T-cell (primary cell): ENCODE measurements at places on chromosomes 11 and 22.

DNA sequence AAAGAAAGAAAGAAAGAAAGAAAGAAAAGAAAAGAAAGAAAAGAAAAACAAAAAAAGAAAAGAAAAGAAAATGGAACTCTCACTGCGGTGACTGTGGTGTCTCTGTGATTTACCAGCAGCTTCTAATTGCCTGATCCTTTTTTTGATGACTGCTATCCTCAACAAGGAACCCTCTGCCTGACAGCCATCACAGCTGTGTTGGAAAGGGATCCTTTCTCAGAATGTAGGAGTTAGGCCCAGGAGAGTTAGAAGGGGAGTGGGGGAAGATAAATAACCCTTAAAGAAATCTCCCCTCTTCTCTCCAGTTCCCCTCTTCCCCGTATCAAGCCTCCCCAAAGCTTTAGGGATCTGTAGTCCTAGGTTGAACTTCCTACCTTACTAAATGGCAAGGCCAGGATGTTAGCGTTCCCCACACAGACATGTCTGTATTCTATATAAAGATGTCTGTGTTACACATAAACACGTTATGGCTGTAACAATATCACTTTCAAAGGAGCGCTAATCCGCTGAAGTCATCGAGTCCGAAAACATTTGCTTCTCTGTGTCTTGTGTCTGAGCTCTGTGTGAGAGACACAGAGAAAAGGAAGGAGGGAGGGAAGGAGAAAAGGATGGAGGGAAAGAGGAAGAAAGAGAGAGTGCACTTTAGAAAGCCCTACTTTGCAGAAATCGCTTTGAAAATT, 26.8 kb upstream of the WT1 start:
- peaks cover 2% of the 10 kb centered on the region for H3K27me3 ChIP-seq
- H3K36me3 ChIP-seq: no peaks in the 10 kb centered on the region
- no peak for DNase-seq
- H3K27ac ChIP-seq: no peak overlapping the region
- H3K4me1 ChIP-seq: no peaks in the 10 kb centered on the region

DNA sequence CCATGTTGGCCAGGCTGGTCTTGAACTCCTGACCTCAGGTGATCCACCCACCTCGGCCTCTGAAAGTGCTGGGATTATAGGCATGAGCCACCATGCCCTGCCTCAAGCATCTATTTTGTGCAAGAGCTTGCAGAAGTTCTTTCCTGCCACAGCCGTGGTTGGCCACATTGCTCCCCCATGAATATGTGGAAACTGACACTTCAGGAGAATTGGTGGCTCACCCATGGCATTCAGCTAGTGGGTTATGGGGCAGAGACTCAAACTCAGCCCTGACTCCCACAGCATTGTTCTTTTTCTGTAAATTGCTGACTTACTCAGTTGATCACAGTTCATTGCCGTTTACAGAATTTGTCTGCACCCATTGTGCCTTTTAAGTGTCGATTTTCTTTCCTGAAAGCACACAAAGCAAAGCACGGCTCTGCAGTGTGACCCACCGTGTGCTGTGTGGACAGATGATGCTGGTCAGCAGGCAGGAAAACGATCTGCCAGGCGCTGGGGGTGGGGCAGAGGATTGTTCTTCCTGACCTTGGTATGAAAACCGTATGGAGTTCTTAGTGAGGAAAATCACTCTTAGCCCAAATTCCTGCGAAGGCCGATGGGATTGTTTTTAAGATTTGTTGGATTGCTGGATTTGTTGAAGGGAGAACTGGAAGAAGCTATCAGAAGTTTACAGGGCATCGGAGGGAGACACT, 115.6 kb downstream of the PTPRJ start:
- DNase-seq: no peak
- peaks cover 23% of the 10 kb centered on the region for H3K4me1 ChIP-seq
- no peaks in the 10 kb centered on the region for H3K27me3 ChIP-seq

- no peak overlapping the region for H3K27ac ChIP-seq
- H3K36me3 ChIP-seq: no peaks in the 10 kb centered on the region
- H3K27me3 ChIP-seq: peaks cover 11% of the 10 kb centered on the region
- no peak for DNase-seq
These were observed 94.7 kb upstream of the RASSF10 start for GRCh38 chr11:12914400-12914912.

- H3K36me3 ChIP-seq: no peaks in the 10 kb centered on the region
- no peak overlapping the region for H3K4me3 ChIP-seq
- H3K27me3 ChIP-seq: no peaks in the 10 kb centered on the region
- no peaks in the 10 kb centered on the region for H3K4me1 ChIP-seq
- no peak for DNase-seq
These were observed 449.6 kb downstream of the GUCY1A2 start for GRCh38 chr11:106568632-106569031.

- no peak overlapping the region for H3K4me3 ChIP-seq
- no peaks in the 10 kb centered on the region for H3K27me3 ChIP-seq
- no peaks in the 10 kb centered on the region for H3K36me3 ChIP-seq
- DNase-seq: no peak
- no peak overlapping the region for H3K27ac ChIP-seq
These were observed 171.5 kb upstream of the B3GAT1 start for GRCh38 chr11:134583397-134583990.

DNA sequence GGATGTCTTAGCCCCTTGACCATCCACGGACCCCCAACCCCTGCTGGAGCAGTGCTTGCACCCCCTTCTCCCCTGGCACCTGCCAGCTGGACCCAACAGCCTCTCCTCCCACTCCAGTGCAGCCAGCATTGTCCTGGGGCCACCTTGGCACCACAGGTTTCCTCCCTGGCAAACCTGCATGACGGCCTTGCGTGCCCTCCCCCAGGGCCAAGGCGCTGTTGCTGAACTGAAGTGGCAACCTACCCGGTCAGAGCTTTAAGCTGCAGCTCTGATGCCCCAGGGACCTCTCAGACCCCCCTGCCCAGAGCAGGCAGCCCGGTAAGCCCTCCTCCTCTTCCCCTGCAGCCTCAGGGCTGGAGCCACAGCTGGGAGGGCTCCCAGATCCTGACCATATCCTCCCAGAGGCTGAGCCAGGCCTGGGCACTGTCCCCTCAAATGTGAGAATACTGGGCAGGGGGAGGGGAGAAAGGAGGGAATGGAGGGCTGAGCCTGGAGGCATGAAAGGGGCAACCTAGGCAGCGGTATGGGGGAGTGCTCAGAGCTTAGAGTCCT, 1.8 kb upstream of the LRRC75B start:
- DNase-seq: no peak
- no peak overlapping the region for H3K27ac ChIP-seq
- no peak overlapping the region for H3K4me3 ChIP-seq
- H3K27me3 ChIP-seq: peaks cover 35% of the 10 kb centered on the region

GRCh38 chr22:47207846-47208554, 445.6 kb downstream of the TBC1D22A start:
- H3K27ac ChIP-seq: no peak overlapping the region
- H3K27me3 ChIP-seq: peaks cover 4% of the 10 kb centered on the region
- no peaks in the 10 kb centered on the region for H3K36me3 ChIP-seq
- DNase-seq: no peak
- no peaks in the 10 kb centered on the region for H3K4me1 ChIP-seq

DNA sequence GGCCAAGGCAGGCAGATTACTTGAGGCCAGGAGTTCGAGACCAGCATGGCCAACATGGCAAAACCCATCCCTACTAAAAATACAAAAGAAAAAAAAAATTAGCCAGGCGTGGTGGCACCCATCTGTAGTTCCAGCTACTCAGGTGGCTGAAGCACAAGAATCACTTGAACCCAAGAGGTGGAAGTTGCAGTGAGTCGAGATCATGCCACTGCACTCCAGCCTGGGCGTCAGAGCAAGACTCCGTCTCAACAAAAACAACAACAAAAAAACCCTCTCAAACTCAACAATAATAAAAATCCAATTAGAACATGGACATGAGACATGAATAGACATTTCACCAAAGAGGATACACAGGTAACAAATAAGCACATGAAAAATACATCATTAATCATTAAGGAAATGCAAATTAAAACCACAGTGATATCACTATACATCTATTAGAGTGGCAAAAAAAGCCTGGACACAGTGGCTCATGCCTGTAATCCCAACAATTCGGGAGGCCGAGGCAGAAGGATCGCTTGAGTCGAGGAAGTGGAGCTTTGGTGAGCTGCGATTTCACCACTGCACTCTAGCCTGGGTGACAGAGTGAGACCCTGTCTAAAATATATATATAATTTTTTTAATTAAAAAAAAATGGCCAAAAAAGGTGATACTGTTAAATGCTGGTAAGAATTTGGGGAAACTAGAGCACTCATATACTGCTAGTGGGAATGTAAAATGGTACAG, 12.7 kb upstream of the SEPTIN5 start:
- H3K27ac ChIP-seq: no peak overlapping the region
- no peaks in the 10 kb centered on the region for H3K4me1 ChIP-seq
- no peak overlapping the region for H3K4me3 ChIP-seq
- no peak for DNase-seq
- no peaks in the 10 kb centered on the region for H3K36me3 ChIP-seq

- peaks cover 3% of the 10 kb centered on the region for H3K27me3 ChIP-seq
- H3K4me1 ChIP-seq: no peaks in the 10 kb centered on the region
- H3K27ac ChIP-seq: no peak overlapping the region
- no peak overlapping the region for H3K4me3 ChIP-seq
These were observed 184.4 kb upstream of the NARS2 start for GRCh38 chr11:78759071-78759470.

GRCh38 chr11:8686325-8686724, 3.7 kb downstream of the RPL27A start:
- H3K27me3 ChIP-seq: no peaks in the 10 kb centered on the region
- no peak overlapping the region for H3K4me3 ChIP-seq
- H3K27ac ChIP-seq: no peak overlapping the region
- H3K4me1 ChIP-seq: peaks cover 31% of the 10 kb centered on the region
- H3K36me3 ChIP-seq: peaks cover 27% of the 10 kb centered on the region

DNA sequence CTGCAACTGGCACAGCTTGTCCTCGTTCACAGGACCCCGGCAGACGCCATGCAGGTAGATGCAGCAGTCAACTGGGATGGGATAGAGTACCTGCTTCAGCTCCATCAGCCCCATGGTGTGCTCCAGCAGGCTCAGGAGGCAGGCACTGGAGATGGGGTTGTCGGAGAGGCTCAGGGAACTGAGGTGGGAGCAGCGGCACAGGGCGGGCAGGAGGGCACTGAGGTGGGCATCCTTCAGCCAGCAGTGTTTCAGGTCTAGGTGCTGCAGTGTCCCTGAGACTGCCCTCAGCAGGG, 8.7 kb upstream of the TOP3B start:
- H3K4me1 ChIP-seq: no peaks in the 10 kb centered on the region
- H3K27me3 ChIP-seq: peaks cover 25% of the 10 kb centered on the region
- H3K4me3 ChIP-seq: no peak overlapping the region
- no peak overlapping the region for H3K27ac ChIP-seq

DNA sequence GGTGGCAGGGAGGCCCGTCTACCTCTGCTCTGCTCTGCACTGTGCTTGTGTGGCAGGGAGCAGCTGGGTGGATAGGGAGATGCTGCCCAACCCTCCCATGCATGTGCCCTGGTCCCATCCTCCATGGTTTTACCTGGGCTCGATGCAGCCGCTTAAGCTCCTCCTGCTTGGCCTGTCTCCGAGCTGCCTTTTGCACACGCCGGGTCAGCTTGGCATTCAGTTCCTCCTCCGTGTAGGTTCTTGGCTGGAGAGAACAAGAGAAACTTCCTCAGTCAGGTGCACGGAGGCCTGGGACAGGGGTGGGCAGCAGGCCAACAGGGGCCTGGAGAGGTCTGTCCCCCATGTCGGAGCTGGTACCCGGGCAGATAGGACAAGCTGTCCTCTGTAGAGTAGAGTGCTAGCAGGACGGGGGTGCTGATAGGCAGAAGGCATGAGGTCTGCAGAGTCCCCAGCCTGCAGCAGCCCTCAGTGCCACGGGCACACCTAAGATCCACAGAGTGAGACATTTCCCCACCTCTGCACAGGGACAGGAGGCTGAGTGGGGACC, 36.4 kb upstream of the BID start:
- H3K4me1 ChIP-seq: no peaks in the 10 kb centered on the region
- H3K36me3 ChIP-seq: no peaks in the 10 kb centered on the region
- no peak for DNase-seq
- H3K27ac ChIP-seq: no peak overlapping the region
- H3K27me3 ChIP-seq: no peaks in the 10 kb centered on the region

DNA sequence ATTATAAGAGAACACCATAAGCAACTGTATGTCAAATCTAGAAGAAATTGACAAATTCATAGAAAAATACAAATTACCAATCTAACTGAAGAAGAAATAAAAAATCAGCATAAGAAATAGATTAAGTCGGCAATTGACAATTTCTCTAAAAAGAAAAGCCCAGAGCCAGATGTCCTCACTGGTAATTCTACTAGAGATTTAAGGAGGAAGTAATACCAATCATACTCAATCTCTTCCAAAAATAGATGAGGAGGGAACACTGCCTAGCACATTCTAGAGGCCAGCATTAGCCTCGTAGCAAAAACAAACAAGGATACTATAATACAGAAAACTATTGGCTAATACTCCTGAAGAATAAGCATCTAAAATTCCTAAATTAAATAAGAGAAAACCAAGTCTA, 40.4 kb upstream of the IGLL5 start:
- no peaks in the 10 kb centered on the region for H3K36me3 ChIP-seq
- peaks cover 6% of the 10 kb centered on the region for H3K27me3 ChIP-seq
- no peak overlapping the region for H3K27ac ChIP-seq
- peaks cover 17% of the 10 kb centered on the region for H3K4me1 ChIP-seq
- no peak overlapping the region for H3K4me3 ChIP-seq

- H3K36me3 ChIP-seq: no peaks in the 10 kb centered on the region
- DNase-seq: no peak
- no peak overlapping the region for H3K4me3 ChIP-seq
- peaks cover 5% of the 10 kb centered on the region for H3K4me1 ChIP-seq
- peaks cover 9% of the 10 kb centered on the region for H3K27me3 ChIP-seq
These were observed 29.3 kb downstream of the LMO1 start for GRCh38 chr11:8234425-8234821.

- no peak overlapping the region for H3K4me3 ChIP-seq
- H3K27me3 ChIP-seq: no peaks in the 10 kb centered on the region
- H3K27ac ChIP-seq: no peak overlapping the region
- H3K4me1 ChIP-seq: peaks cover 3% of the 10 kb centered on the region
These were observed 92.9 kb downstream of the TRAF6 start for GRCh38 chr11:36417154-36417553.
